Vagina (tissue), 2 donors: ENCODE measurements at places on chromosomes 7 and 10. TPM values are rescaled to one million over a fixed set of nuclear protein-coding genes. Genes with fewer than 3 reads are reported as not detected.

Gene FAM20C
- total RNA-seq: 22.1 TPM

Gene NRG3
- total RNA-seq: not detected

Gene DUSP5
- 75.1 TPM for total RNA-seq

- DNase-seq: no peak
Observed at GRCh38 chr7:83077328-83077727, 85.4 kb downstream of the PCLO start.

DNA sequence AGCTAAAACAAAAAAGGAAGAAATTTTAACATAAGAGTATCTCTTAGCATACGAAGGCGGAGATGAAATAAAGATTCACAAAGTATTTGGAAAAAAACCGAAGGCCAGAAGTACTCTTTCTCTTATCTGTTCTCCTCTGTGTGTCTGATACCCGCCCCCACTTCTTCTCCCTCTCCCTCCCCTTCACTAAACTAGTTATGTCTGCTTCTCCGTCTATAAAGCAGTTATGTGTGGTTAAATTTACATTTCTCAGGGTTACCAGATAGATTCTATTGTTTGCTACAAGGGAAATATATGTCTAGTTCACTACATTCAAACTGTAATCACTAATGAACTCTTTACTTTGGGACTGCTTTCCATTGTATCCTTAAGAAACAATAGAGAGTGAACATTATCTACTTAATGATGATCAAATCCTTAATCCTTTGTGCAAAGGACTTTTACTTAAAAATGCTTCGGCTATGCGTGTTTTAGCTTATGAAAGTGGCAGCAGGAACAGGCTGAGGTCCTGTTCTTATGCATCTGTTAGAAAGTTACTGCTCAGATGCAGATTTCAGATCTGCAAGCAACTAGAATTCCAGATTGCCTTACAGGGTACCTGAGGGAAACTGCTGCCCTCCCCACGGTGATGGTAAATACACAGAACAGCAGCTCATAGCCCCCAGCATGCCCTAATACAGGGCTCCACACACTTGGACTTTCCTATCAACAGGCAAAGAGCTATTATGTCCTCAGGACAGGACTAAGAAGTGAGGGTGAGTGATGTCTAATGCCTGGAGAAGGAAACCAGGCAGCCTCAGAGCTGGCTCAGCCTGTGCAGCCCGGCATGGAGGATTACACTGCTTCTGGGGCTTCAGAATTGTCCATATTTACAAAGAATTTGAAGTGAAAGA, 273.3 kb downstream of the FZD1 start:
- DNase-seq: no peak

- DNase-seq: no peak
Observed at GRCh38 chr7:47383072-47383471, 198.8 kb downstream of the TNS3 start.

- no peak for DNase-seq
Observed at GRCh38 chr10:9613338-9614075, 1404.2 kb upstream of the CELF2 start.

DNA sequence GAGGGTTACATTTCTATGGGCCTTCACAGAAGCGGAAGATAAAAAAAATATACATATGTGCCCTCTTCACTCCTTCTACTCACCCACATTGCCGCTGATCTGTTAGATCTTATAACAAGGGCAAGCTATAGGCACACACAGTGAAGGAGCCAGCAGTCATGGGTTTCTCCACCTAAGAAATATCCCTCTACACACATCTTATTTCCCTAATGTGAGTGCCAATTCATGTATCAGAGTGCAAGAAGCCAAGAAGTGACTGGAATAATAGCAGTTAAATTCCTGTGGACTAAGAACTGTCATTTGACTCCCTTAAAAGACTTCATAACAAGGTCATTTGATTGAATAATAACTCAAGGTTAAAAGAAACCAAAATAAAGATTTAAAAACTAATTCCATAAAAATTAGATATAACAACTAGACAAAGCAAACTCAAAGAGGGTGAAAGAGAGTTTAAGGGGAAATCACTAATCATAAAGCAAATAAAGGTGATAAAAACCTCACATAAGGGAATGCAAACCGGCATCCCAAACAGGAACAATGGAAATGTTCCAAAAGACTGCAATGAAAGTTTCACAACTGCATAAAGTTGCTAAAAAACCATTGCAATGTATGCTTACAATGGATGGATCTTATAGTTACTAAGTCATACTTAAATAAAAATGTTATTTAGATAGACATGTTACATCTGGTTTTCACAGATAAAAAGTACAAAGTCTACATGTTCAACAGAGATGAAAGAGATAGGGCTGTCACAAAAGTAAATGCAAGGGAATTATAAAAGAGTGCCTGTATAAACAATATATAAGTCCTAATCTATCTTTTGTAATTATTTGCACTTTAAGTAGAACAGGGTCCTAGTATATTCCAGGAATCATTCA, 42.8 kb downstream of the ARHGAP21 start:
- no peak for DNase-seq
